ENCODE measurements at places on chromosomes 3 and 15.

GRCh38 chr3:133506215-133506901, 67.1 kb upstream of the CDV3 start:
- DNase-seq, result no peak

- DNase-seq, result no peak
Observed at GRCh38 chr15:61755467-61755866, 304.8 kb downstream of the VPS13C start.

- no peak for DNase-seq
Observed at GRCh38 chr3:124700880-124701684, 29.2 kb upstream of the UMPS start.

DNA sequence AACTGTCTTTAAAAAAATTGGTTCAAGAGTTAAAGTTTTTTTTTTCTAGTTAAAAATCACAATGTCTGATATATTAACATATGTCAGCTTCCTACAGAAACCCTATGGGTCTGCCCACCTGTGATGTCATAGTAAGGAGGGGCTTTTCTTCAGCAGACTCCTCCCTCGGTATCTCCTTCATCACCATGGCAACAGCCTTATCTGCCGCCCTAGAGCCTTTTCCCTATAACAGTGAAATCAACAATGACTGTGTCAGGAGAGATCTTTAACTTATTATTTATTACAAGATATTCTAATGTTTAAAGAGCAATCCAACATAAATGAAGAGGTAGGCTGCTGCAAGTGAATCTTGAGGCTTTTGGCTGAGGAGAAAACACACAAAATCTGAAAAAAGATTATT, 138.7 kb downstream of the PEX5L start:
- DNase-seq, result no peak

DNA sequence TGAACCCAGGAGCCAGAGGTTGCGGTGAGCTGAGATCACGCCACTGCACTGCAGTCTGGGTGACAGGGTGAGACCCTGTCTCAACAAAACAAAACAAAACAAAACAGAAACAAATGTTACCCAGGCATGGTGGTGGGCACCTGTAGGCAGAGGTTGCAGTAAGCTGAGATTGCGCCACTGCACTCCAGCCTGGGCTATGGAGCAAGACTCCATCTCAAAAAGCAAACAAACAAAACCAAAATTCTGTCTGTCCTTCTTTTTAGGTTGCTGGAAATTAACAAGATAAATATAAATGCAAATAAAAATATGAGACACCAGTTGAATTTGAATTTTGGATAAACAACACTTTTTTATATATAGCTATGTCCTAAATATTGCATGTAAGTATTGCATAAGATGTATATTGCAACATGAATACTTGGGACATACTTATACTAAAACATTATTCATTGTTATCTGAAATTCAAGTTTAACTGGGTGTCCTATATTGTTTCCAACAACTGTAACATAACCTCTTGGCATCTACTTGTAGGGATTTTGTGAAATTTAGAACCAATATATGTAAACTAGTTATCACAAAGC, 4.7 kb upstream of the CEP97 start:
- DNase-seq, result no peak

DNA sequence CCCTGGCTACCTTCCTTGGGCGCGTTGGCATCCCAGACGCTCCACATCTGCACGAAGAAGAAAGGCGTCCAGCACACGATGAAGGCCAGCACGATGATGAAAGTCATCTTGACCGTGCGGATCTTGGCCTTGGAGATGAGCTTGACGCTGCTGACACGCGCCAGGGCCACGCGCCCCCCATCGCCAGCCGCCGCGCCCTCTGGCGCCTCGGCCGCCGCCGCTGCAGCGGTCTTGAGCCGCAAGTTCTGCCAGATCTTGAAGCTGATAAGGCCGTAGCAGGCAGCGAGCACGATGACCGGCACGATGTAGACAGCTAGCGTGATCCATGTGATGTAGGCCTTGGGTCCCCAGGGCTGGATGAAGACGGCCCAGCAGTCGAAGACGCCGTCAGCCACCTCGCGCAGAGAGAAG, 2.2 kb downstream of the OXTR start:
- no peak for DNase-seq

DNA sequence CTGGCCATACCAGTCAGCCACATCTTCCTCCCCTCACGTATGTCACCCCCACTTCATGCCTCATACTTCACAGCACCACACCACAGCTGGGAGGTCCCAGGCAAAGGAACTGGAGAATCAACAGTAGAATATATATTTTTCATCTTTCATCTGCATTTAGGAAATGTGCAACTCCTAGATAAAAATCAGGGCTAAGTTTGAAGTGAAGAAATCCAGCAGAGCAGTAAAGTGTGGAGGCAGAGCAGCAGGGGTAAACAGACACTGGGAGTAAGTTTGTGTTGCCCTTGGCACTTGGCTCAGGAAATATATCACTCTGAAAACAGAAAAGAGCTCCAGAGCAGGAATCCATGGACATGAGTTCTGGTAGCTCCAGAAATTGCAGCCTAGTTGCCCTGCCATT, 2.8 kb upstream of the HERC1 start:
- DNase-seq, result no peak

DNA sequence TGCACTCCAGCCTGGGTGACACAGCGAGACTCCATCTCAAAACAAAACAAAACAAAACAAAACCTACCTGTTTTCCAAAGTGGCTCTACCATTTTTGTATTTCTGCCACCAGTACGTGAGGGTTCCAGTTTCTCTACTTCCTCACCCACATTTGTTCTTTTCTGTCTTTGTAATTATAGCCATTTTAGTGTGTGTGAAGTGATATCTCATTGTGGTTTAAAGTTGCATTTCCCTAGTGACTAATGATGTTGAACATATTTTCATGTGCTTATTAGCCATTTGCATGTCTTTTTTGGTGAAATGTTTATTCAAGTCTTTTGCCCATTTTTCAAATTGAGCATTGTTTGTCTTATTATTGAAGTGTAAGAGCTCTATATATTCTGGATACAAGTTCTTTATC, 50.7 kb downstream of the TRA2B start:
- DNase-seq, result no peak

GRCh38 chr15:65373163-65373651, 4.6 kb downstream of the IGDCC3 start:
- DNase-seq, result no peak

DNA sequence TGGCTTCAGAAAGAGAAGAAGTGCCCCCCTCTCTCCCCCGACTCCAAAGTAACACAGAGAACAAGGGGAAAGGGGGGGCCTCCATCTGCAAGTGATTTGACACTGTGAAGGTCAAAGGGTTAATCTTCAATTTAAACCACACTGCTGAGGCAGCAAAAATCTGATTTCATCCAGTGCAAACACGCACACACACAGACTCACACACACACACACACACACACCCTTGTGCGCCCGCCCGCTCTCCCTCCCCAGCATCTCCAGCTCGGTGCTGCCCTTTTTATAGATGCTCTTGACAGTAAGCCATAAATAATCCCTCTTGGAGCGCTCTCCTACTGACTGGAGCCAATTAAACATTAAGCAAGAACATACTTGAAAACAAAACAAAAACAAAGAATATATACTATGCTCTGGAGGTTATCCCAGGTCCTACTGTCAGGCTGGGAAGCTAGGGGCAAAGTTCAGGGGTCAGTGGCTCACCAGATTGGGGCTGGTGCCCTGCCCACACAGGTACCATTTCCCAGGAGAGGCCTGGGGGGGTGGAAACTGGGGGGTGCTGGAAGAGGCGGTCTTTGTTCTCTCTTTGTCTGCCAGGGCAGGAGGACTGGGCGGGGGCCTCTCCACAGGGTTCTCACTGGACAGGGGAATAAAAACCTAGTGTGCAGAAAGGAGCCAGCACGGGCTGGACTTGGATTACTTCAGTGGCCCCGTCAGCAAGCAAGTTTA, 16.3 kb downstream of the BMF start:
- no peak for DNase-seq

DNA sequence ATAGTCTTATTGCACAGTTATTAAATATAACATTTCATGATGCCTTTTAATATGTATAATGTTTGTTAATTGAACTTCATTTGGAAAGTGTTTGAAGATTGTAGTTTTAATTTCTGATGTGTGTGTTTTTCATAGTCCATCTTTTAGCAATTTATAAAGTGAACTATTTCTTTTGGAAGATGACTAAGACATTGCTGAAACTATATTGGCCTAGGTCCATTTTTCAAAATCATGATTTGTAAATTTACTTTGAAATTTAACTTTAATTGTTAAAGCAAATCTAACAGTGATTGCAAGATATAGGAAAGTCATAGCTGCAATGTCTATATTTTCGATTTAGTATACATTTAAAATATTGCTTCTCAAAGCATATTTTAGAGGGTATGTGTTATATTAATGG, 30.8 kb downstream of the MCTP2 start:
- DNase-seq, result no peak

DNA sequence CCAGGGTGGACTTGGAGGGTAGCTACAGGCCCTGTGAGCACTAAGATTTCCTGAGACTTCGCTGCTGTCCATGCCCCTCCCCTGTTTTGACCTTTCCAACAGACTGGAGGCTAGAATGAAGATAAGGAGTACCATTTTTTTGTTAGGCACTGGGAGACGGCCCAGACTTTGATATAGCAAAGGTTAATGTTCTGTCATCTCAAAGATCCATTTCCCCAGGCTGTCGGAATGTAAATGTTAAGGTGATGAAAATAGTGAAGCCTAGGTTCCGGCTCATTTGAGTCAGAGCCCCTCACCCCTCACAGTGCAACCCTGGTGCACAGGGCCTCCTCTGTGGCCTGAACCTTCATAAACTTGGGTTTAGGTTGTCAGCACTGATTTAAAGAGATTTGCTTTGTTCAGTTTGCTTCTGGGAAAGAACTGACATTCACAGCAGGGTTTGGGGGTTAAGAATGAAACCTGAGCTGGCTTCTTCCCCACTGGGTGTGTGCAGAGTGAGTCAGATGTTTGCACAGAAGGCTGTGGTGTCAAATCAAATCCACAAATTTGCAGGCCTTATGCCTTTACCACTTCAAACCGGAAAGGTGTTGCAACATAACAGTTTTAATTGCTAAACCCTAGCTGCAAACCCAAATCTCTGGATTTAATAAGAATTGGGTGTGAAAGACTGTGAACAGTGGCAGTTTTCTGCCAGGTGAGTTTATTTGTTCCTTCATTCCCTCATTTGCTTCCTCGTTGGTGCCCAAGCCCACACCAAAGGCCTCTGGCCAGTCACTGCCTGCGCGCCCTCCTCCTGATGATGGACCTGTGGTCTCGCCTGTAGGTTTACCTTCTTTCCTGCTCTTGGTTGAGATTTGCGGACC, 20.6 kb upstream of the KCTD6 start:
- DNase-seq, result no peak

GRCh38 chr3:180362081-180362480, 239.9 kb upstream of the TTC14 start:
- DNase-seq, result no peak

- no peak for DNase-seq
Observed at GRCh38 chr3:192652727-192653126, 74.6 kb downstream of the FGF12 start.

- DNase-seq, result no peak
Observed at GRCh38 chr15:68385671-68386586, 46.0 kb downstream of the ITGA11 start.

GRCh38 chr3:192422321-192422996, 304.9 kb downstream of the FGF12 start:
- DNase-seq, result no peak

DNA sequence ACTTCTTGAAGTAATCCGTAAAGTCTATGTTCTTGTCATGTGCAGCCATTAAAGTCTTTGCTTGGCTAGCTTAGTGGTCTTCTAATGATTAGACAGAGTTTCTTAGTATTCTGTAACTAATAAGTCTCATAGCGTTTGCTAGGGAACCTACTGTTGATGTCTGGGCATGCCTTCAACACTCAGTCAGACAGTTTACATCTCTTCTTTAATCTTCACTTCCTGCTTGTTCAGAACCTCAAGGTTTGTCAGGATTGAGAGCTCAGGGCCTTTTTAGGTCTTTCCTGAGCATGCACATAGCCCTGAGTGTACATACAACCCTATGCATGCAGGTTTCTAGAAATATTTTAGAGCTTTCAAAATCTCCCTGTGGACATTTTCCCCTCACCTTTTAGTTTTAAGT, 426.3 kb downstream of the AGBL1 start:
- no peak for DNase-seq

DNA sequence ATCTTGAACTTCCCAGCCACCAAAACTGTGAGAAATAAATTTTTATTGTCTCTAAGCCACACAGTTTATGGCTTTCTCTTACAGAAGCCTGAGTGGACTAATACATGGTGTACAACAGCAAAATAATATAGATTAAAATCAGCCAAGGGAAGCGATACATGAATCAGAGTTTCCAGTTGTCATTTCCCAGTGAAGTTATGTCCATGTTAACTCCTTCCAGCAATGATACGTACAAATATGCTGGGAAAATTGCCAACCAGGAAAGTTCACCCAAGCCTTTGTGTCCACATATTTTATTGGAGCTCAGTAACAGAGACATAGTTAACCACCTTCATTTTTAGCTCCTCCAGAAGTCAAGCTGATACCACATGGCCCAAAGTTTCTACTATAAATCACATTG, 280.9 kb upstream of the KCNMB2 start:
- no peak for DNase-seq
